Smooth muscle cell of the pulmonary artery (primary cell): ENCODE measurements at places on chromosomes 4 and X. TPM values are rescaled to one million over a fixed set of nuclear protein-coding genes. Genes with fewer than 3 reads are reported as not detected.

The ASMT gene
- total RNA-seq: 0.07 TPM in 1 of 2 replicates, not detected in the other

The SLC10A6 gene
- total RNA-seq: 0.20 TPM in 1 of 2 replicates, not detected in the other

The CWH43 gene
- not detected in 2 replicates for total RNA-seq

The SYP gene
- 0.52 and 0.59 TPM in 2 replicates for total RNA-seq

The LUZP4 gene
- total RNA-seq: not detected in 2 replicates

The EDNRA gene
- total RNA-seq: 9.3 and 17.1 TPM in 2 replicates
